ENCODE measurements at places on chromosomes 11 and 22. TPM values are rescaled to one million over a fixed set of nuclear protein-coding genes. Genes with fewer than 3 reads are reported as not detected.
A peak's percentile ranks its signal among the peaks of the same experiment; 100 is the strongest.

SEPTIN5 gene
- polyA plus RNA-seq: 3.0 TPM

UBE2L6 gene
- polyA plus RNA-seq: 42.6 TPM

OR8D4 gene
- polyA plus RNA-seq: not detected

CLMP gene
- polyA plus RNA-seq: 9.0 TPM

MPZL2 gene
- 27.6 TPM for polyA plus RNA-seq

CRKL gene
- 25.0 TPM for polyA plus RNA-seq

P4HA3 gene
- polyA plus RNA-seq: not detected

VPREB1 gene
- 1.9 TPM for polyA plus RNA-seq

HPX gene
- not detected for polyA plus RNA-seq

TSSK2 gene
- not detected for polyA plus RNA-seq

RTN4R gene
- 4.3 TPM for polyA plus RNA-seq

DNA sequence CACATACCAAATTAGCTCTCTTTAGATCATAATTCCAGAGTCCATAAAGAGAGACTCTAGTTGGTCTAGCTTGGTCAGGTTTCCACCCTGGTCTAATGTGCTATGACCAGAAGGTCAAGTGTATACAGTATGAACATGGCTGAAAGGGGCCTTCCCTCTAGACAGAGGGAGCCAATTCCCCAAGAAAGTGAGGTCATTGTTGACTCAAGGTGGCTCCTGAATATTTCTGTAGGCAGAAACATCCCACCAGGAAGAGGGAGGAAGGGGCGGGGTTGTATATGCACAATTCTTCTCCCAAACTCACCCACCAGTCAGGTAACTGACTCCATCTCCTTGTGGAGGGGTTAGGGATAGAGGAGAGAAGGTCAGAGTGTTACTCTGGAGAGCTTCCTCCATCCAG, 281.8 kb upstream of the PLET1 start:
- H3K27ac ChIP-seq: no peak overlapping the region
- no peaks in the 10 kb centered on the region for H3K27me3 ChIP-seq
- no peak for DNase-seq
- no peaks in the 10 kb centered on the region for H3K4me1 ChIP-seq
- H3K4me3 ChIP-seq: no peak overlapping the region

DNA sequence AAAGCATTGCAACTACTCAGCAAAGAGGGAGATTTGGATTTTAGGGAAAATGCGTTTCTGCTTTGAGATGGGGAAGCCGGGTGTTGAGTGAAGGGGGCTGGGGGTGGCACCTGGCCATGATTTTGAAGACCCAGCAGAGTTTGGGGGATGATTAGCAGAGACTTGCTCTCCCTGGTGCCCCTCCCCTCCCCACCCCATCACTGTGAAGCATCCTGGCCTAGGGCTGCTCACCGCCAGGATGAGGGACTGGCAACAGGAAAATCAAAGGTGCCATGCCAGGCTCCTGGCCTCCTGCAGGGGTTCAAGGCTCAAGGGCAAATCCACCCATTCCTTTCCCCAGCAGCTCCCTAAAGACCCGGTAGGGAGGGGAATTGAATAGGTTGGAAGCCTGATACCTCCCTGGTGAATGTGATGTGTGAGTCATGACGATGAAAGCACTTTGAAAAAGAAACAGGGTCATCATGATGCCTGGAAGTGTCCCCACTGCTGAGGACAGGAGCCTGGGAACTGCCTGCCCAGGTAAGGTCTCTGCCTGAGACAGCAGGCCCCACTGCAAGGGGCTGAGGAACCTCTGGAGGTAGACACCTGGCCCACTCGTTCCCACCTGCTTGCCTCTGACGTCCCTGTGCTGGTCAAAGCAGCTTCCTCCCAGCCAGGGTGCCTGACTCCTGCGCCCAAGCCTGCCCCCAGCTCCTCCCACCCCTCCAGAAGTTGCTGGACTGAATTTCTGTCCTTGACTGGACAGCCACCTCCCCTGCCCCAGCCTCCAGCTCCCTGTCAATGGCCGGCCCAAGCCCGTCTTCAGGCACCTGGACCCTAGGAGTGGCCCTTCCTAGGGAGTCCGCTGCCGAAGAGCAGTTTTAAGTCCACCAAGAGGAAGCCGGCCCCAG, 1.7 kb downstream of the CHST1 start:
- peak; percentile 34 for DNase-seq
- peaks cover 22% of the 10 kb centered on the region for H3K4me1 ChIP-seq
- peaks cover 35% of the 10 kb centered on the region for H3K27me3 ChIP-seq
- H3K4me3 ChIP-seq: peak overlapping the region; percentile 73
- H3K36me3 ChIP-seq: no peaks in the 10 kb centered on the region

DNA sequence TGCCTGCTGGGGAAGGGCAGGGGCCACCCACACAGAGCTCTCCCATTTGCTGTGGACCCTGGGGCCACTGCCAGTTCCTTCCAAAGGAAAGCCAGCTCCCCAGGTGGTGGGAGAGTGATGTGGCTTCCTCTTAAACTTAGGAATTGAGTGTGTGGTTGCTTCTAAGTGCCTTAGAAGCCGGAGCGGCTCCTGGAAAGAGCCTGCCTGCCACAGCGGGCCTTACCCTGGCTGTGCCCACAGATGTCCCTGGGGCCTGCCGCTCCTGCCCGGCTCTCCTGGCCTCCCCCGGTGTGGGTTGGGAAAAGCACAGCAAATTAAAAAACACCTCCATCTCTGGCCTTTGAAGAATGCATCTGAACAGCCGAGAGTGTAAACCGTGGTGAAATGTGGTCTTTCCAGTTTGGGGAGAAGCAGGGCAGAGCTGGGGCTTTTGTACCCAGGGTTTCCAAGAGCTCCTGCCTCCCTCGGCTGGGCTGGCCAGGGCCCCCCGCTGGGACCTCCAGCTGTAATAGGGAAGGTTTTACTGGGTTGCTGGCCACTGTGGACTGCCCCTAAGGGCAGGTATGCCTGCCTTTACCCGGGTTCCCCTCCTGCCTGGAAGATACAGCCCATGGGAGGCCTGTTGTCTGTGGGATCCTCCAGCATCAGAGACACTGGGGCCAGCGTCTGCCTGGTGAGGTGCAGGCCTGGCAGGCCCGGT, 30.2 kb downstream of the LRP5 start:
- H3K27me3 ChIP-seq: no peaks in the 10 kb centered on the region
- no peaks in the 10 kb centered on the region for H3K4me1 ChIP-seq
- no peak for DNase-seq
- H3K27ac ChIP-seq: peak overlapping the region; percentile 83
- H3K4me3 ChIP-seq: peak overlapping the region; percentile 1

GRCh38 chr11:15258433-15259165, 143.9 kb downstream of the INSC start:
- no peaks in the 10 kb centered on the region for H3K27me3 ChIP-seq
- no peak overlapping the region for H3K27ac ChIP-seq
- H3K4me1 ChIP-seq: no peaks in the 10 kb centered on the region
- H3K36me3 ChIP-seq: no peaks in the 10 kb centered on the region
- DNase-seq: no peak

DNA sequence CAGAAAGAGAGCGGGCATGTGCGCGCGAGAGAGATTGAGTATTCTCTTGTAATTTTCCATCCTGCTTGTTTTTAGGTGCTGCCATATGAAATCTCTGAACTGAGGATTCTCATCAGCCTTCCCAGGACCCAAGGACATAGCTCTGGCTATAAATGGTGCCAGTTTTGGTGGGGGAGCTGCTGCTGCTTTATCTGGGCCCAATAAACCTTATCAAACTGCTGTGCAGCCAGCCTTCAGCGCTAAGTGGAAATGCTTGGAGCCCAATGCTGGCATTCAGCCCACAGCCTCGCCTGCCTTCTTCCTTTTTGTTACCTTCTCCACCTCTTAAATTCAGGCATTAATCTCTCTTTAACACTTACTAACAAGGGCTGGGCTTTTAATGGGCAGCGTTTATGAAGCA, 2.4 kb upstream of the ZBTB16 start:
- peak; percentile 64 for DNase-seq
- no peaks in the 10 kb centered on the region for H3K27me3 ChIP-seq
- H3K4me1 ChIP-seq: no peaks in the 10 kb centered on the region
- H3K36me3 ChIP-seq: no peaks in the 10 kb centered on the region
- H3K4me3 ChIP-seq: no peak overlapping the region

DNA sequence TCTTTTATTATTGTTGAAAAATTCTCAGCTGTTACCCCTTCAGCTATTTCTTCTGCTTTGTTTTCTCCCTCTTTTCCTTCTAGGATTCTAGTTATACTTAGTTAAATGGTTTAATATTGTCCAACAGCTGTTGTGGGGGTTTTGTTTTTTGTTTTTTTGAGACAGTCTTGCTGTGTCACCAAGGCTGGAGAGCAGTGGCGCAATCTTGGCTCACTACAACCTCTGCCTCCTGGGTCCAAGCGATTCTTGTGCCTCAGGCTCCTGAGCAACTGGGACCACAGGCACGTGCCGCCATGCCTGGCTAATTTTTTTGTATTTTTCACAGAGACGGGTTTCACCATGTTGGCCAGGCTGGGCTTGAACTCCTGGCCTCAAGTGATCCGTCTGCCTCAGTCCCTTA, 12.7 kb downstream of the SDHAF2 start:
- H3K27ac ChIP-seq: no peak overlapping the region
- H3K4me3 ChIP-seq: no peak overlapping the region
- no peaks in the 10 kb centered on the region for H3K4me1 ChIP-seq
- H3K36me3 ChIP-seq: peaks cover 18% of the 10 kb centered on the region

DNA sequence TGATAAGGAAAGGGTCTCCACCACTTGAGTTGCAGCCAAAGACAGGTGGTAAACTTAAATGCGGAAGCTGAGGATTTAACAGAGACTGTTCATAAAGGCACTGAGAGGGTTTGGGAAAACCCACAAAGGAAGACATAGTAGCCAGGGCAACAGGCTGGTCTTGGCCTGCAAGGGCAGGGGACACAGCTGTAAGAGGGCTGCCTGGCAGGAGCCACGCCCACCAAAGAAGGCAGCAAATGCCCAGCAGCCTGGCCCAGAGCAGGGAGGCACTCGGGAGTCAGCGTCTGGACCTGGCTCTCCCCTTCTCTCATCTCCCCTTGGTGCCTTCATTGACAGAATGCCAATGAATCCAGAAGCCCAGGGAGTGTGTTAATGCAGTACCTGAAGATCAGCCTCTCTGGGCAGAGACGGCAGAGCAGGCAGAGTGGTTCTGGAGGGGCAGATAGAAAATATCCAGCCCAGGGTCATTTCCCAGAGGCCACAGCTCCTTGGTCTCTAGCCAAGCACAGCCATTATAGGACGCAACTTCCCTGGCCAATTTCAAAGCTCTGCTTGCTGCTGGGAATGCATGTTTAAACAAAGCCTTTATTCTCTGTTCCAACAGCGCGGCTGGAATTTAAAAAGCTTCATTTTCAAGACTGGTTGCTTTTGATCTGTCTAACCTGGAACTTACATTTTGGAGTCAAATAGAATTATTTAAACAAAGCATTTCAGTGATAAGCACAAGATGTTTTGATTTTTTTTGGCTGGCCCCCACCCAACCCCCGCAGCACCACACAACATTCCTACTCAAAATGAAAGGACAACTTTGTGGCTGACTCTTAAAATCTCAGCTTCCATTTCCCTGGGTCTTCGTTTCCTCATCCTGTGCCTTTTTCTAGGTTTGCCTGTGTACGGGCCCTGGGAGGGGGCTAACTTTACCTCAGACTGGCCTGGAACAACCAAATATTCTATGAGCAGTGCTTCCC, 125.6 kb upstream of the LMO1 start:
- peak overlapping the region; percentile 17 for H3K4me3 ChIP-seq
- peaks cover 7% of the 10 kb centered on the region for H3K4me1 ChIP-seq
- H3K36me3 ChIP-seq: no peaks in the 10 kb centered on the region
- H3K27ac ChIP-seq: peak overlapping the region; percentile 81
- no peak for DNase-seq

- H3K27ac ChIP-seq: no peak overlapping the region
- DNase-seq: no peak
- peaks cover 14% of the 10 kb centered on the region for H3K4me1 ChIP-seq
These were observed 4.5 kb downstream of the BANF1 start for GRCh38 chr11:66006891-66007176.

- H3K36me3 ChIP-seq: no peaks in the 10 kb centered on the region
- no peaks in the 10 kb centered on the region for H3K4me1 ChIP-seq
- H3K27me3 ChIP-seq: no peaks in the 10 kb centered on the region
- H3K27ac ChIP-seq: no peak overlapping the region
- DNase-seq: no peak
These were observed 15.6 kb upstream of the SYT13 start for GRCh38 chr11:45301537-45302246.

DNA sequence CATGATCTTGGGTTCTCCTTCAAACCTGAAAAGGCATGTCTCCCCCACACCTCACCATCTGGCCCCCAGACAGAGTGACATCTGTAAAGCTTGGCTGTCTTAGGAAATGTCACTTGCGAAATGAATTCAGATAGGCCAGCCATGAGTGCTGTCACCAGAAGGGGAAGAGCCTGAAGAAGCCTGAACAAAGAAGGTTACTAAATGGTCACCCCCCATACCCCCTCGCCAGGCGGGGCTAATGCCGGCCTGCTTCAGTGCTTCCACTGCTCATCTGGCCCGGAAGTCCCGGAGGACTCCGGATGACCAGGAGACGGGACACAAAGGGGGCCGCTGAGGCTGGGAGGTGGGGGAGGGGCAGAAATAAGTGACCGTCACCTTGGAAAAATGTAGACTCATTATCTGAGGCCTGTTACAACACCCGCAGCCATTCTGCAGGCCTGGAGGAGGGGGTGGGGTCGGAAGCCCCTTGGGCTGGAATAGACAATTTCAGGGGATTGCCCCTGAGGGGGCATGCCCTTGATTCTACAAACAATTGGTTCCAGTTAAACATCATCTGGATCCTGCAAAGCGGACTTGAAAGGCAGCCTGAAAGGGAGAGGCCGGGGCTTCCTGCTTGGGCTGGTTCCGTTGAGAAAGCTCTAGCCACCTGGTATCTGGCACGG, 43.2 kb downstream of the NAT10 start:
- H3K36me3 ChIP-seq: peaks cover 38% of the 10 kb centered on the region
- no peaks in the 10 kb centered on the region for H3K4me1 ChIP-seq
- H3K27ac ChIP-seq: no peak overlapping the region
- H3K4me3 ChIP-seq: no peak overlapping the region

GRCh38 chr22:48568736-48569330, 1258.8 kb downstream of the BRD1 start:
- no peaks in the 10 kb centered on the region for H3K36me3 ChIP-seq
- H3K27ac ChIP-seq: no peak overlapping the region
- no peaks in the 10 kb centered on the region for H3K27me3 ChIP-seq
- no peak for DNase-seq
- no peaks in the 10 kb centered on the region for H3K4me1 ChIP-seq

DNA sequence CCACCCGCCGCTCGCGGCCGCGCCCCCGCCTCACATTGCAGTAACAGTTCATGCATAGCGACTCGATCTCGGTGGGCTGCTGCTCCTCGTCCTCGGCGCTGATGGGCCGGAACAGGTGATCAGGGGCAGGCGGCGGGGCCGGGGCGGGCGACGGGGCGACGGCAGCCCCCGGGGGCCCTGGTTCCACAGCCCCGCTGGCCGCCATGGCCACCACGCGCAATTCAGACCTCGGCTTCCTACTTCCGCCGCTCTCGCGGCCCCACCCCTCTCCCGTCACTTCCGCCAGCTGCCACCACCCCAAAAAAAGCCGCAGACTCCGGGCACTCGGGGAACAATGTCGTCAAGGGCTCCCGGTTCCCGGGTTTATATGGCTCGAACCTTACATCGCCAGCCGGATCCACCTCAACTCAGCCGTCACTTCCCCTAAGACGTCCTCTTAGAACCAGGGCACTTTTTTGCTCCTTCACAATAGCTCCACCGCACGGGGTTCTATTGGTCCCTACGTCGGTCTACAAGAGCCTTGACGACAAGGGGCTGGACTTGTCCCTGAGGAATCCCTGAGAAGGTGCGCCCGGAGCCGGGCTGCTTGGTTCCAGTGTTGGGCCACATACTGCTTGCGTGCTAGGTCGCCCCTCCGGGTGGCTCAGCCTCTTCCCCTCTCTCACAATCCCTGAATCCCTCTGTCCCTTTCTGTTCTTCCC, at the start of gene ZPR1:
Gene ZPR1, minus strand, starts transcription at position 238 of the 701 bp plus-strand sequence. Its CDS starts 33 bp downstream, at position 205.
- peak within 1 kb of the TSS; percentile 90 for H3K27ac ChIP-seq
- H3K4me3 ChIP-seq: peak within 1 kb of the TSS; percentile 90
- peak; percentile 92 for DNase-seq

Data from sigmoid colon (tissue), 7 donors.